Uterine smooth muscle cell (primary cell): ENCODE measurements at places on chromosomes 2 and 18. TPM values are rescaled to one million over a fixed set of nuclear protein-coding genes. Genes with fewer than 3 reads are reported as not detected.

DUSP2 gene
- total RNA-seq = 1.7 and 2.3 TPM in 2 replicates

CIDEA gene
- total RNA-seq = 5.2 and 12.1 TPM in 2 replicates

DAW1 gene
- total RNA-seq = not detected in 2 replicates

DYNAP gene
- not detected in 2 replicates for total RNA-seq

ACTR2 gene
- total RNA-seq = 138 and 162 TPM in 2 replicates

VIL1 gene
- total RNA-seq = 0.12 TPM in 1 of 2 replicates, not detected in the other

CDH20 gene
- total RNA-seq = under 0.01 TPM in 1 of 2 replicates, not detected in the other

CRYGD gene
- total RNA-seq = not detected in 2 replicates

TRAPPC8 gene
- total RNA-seq = 54.8 and 57.7 TPM in 2 replicates

TSGA10 gene
- 3.7 and 5.1 TPM in 2 replicates for total RNA-seq

WNT10A gene
- total RNA-seq = not detected in 2 replicates

SLC38A11 gene
- total RNA-seq = 0.22 and 1.5 TPM in 2 replicates

SKOR2 gene
- not detected in 2 replicates for total RNA-seq

RAB10 gene
- 156 and 159 TPM in 2 replicates for total RNA-seq

NPC1 gene
- total RNA-seq = 117 and 325 TPM in 2 replicates

MAB21L4 gene
- total RNA-seq = under 0.01 TPM in 1 of 2 replicates, not detected in the other

MRPL19 gene
- 40.6 and 54.5 TPM in 2 replicates for total RNA-seq

CDK15 gene
- 3.1 and 3.4 TPM in 2 replicates for total RNA-seq

GNAL gene
- total RNA-seq = 0.22 and 0.50 TPM in 2 replicates

GALNT14 gene
- 0.33 and 1.2 TPM in 2 replicates for total RNA-seq

SELENOI gene
- 25.1 and 29.1 TPM in 2 replicates for total RNA-seq

VIT gene
- total RNA-seq = 0.37 and 1.5 TPM in 2 replicates

ERFE gene
- 2.1 and 3.1 TPM in 2 replicates for total RNA-seq

FBLN7 gene
- total RNA-seq = 1.1 and 2.4 TPM in 2 replicates

ATOH8 gene
- total RNA-seq = 4.5 and 5.1 TPM in 2 replicates

UPP2 gene
- total RNA-seq = not detected in 2 replicates

CASP8 gene
- 30.1 and 30.4 TPM in 2 replicates for total RNA-seq

CFC1 gene
- total RNA-seq = not detected in 2 replicates

RNF125 gene
- 0.50 and 0.89 TPM in 2 replicates for total RNA-seq

CTNNA2 gene
- 0.11 TPM in 1 of 2 replicates, not detected in the other for total RNA-seq

REG3G gene
- total RNA-seq = not detected in 2 replicates

GRHL1 gene
- under 0.01 and 0.37 TPM in 2 replicates for total RNA-seq

ZFAND2B gene
- total RNA-seq = 25.5 and 30.0 TPM in 2 replicates

DSC3 gene
- total RNA-seq = 0.12 and 0.22 TPM in 2 replicates

G6PC2 gene
- total RNA-seq = not detected in 2 replicates

MYO5B gene
- total RNA-seq = under 0.01 and 0.11 TPM in 2 replicates

CYRIA gene
- 8.7 and 18.1 TPM in 2 replicates for total RNA-seq

SLC9A4 gene
- total RNA-seq = not detected in 2 replicates

SPHKAP gene
- total RNA-seq = 1.2 and 4.0 TPM in 2 replicates

C2orf72 gene
- 0.12 and 0.22 TPM in 2 replicates for total RNA-seq
